ENCODE measurements at places on chromosomes 13 and 19.

DNA sequence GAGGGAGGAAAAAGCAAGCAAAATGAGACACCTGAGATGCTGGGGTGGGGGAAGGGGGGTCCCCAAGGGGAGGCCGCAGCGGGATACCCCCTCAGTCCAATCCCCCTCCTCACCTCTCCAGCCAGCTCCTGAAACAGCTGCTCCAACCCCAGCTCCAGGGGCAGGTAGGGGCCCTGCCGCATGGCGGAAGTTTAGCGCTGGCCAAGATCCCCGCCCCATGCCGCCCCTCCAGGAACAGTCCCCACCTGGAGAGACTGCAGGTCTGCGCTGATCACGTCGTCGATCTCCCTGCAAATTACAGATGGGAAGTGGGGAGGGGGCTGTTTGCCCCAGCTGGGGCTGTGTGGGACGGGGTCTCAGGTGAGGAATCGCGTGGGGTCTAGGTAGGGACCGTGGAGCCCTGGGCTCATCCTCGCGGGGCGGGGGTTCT, 9.0 kb downstream of the CAPN12 start:
- DNase-seq, result no peak

GRCh38 chr13:80161896-80162295, 179.0 kb downstream of the SPRY2 start:
- DNase-seq, result no peak

DNA sequence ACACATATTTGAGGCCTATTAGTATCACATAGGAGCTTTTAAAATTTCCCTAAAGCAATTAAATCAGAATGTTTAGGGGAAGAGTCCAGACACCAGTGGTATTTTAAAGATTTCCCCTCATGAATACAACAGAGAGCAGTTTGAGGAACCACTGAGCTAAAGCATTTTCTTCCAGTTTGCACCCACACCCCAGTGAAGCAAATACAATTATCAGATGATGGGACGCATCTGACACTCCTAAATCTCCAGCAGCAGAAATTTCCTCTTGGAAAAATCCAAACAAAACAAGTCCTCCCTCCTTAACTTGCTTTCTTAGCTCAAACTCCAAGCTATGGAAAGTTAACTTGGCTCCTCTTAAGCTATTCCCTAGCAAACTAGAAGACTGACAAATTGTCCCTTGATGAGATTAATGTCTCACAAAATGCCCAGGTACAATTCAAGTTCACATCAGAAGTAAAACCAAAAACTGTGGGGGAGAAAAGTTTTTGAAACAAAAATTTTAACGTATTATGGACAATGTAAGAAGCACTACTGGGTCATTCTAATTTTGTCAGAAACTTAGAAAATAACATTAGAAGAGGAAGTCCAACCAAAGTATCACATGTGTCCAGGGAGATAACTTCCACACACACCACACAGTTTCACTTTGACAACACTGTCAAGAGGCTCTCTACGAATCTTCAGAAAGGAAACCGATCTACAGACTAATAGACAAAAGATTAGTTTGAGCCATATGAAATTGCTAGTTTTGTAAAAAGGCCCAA, 74.1 kb downstream of the ABCC4 start:
- peak; percentile 95 for DNase-seq

DNA sequence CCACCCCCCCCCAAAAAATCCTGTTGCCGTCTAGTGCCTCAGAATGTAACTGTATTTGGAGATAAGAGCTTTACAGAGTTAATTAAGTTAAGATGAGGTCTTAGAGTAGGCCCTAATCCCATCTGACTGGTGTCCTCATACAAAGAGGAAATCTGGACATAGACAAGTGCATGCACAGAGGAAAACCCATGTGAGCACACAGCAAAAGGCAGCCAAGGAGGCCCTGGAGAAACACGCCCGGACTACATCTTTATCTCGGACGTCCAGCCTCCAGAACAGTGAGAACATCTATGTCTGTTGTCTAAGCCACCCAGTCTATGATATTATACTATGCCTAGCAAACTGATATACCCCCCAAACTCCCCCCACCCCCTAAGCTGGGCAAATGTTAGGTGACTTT, 193.8 kb downstream of the KATNAL1 start:
- peak; percentile 12 for DNase-seq

DNA sequence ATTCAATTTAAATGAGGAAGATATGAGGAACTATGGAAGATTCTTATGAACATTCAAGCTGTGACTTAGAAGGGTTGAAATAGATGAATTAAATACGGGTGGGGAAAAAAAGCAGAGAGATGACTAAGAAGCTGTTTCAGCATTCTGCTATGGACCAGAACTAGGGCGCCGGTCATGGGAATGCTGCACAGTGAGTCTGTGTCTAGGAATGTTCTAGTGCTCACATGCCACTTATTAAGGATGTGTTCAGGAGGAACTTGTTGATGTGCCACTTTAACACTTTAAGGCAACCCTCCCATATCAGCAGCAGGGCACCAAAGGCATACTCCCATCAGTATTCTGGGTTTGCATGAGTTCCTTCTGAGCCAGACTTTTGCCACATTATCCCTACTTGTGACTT, 152.1 kb downstream of the POSTN start:
- DNase-seq, result no peak

DNA sequence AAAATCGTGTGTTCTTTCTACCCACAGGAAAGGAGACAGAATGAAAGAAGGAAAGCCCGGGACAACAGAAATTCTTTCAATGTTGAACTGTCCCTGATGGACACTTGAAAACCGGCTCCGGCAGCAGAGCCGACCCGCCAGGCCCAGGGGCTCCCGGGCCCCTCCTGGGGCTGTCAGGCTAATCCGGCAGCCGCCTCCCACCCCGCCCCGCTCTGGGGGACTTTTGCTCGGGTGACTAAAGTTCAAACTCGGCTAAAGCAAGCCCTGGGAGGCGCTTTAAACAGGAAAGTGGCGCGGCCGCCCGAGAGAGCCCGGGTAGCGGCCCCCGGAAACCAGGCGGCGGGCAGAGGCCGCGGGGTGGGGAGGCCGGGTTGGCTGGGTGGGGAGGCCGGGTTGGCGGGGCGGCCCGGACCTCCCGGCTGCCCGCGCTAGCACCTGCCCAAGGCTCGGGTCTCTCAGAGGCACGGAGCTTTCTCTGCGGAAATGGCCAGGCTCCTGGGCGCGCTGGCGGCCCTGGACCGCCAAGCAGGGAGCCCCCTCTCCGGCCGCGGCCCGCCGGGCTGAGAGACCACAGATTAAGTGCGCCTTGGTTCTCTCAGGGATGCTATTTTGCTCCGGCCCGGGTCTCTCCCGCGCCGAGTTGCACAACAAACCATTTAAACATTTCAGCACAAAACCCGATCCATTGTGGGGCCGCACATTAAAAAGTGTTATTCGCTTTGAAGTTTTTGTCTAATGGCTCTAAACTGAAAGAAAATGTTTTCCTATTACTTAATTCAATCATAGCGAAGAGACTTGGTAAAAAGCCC, 2.6 kb upstream of the GSX1 start:
- DNase-seq, result no peak

GRCh38 chr19:14347999-14348889, 33.0 kb upstream of the ADGRE5 start:
- peak; percentile 91 for DNase-seq

- DNase-seq, result no peak
Observed at GRCh38 chr13:88071371-88071770, 400.2 kb downstream of the SLITRK5 start.

- DNase-seq, result no peak
Observed at GRCh38 chr13:45951724-45952123, 100.2 kb upstream of the SIAH3 start.

- DNase-seq, result no peak
Observed at GRCh38 chr19:2969104-2969504, 8.3 kb upstream of the TLE6 start.

DNA sequence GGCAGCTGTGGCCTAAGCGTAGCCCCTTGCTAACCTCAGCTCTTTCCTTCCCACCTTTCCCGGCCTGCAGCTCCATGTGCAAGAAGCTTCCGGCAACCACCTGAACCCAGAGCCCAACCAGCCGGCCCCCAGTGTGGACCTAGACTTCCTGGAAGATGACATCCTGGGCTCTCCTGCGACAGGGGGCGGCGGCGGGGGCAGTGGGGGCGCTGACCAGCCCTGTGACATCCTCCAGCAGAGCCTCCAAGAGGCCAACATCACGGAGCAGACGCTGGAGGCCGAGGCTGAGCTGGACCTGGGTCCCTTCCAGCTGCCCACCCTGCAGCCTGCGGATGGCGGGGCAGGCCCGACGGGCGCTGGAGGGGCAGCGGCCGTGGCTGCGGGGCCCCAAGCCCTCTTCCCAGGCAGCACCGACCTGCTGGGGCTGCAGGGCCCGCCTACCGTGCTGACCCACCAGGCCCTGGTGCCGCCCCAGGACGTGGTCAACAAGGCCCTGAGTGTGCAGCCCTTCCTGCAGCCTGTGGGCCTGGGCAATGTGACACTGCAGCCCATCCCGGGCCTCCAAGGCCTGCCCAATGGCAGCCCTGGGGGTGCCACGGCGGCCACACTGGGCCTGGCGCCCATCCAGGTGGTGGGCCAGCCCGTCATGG, 33.8 kb upstream of the EHD2 start:
- DNase-seq, result no peak

DNA sequence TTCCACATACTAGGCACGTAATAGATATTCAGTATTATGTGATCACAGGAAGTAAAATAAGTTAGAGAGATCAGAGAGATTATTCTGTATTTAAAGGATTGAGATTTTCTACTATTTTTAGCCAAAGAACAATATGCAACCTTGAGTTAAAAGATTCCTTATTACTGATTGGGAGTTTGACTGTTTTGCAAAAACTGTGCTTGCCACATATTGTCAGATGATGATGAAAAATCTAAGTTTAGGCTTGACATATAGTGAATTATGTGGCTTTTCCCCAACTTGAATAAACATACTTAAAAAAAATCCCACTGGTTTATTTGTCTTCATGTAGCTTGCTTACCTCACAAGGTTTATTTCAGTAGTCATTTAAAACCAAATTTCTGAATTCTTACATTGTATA, 194.4 kb downstream of the KCNRG start:
- DNase-seq, result peak; percentile 41

DNA sequence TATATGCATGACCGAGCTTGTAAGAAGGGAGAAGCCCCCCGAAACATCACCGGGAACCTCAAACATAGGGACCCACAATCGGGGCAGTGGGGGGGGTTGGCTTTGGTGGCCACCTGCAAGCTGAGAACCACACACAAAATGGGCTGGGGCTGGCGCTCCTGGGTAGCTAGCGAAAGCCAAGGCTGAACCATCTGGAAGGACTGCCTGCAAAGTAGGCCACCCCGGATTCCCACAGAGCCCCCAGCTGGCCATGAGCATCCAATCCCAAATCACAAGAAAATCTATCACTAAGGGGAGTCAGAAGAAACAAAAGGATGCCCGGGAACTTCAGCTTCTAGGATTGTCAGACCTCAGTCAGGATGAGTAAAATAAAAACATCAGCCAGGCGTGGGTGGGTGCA, 2.8 kb upstream of the PSPN start:
- DNase-seq, result no peak

- peak; percentile 79 for DNase-seq
Observed at GRCh38 chr19:18437491-18438330, at the start of gene ISYNA1. Gene ISYNA1, minus strand, starts transcription at chr19:18438133. Its CDS starts 154 bp downstream, at chr19:18437979.

- DNase-seq, result no peak
Observed at GRCh38 chr19:18807861-18808331, 16.8 kb upstream of the COMP start.

DNA sequence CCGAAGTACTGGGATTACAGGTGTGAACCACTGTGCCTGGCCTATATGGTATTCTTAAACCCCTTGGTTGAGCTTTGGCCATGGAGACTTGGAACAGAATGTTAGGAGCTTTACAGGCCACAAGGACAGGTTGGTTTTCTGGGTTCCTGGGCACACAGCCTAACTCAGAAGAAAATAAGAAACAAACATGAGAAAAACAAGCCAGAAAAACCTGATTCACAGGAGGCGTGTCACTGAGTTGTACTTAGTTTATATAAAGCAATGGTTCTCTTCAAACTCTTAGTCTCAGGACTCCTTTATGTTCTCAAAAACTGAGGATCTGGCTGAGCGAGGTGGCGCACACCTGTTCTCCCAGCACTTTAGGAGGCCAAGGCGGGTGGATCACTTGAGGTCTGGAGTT, 125.1 kb upstream of the SPATA13 start:
- no peak for DNase-seq

- peak; percentile 64 for DNase-seq
Observed at GRCh38 chr13:102799426-102800144, 666 bp downstream of the BIVM start.

DNA sequence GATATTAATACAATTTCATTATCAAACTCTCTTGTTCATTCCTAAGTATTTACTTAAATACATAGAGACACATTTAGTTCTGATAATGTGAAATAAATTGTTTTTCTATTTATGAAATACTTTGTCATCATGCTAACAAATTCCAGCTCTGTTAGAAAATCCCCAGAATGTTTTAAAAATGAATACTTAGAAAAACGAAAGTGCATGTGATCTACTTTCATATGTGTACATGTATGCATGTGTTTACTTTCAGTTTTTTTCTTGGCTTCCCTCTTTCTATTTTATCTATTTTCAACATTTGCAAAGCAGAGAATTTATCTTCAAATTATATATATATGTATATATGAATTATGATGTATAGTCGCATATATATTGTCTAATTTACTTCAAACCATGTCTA, 1110.0 kb upstream of the PCDH20 start:
- DNase-seq, result peak; percentile 62

GRCh38 chr19:39372047-39372802, 18.7 kb downstream of the PAF1 start:
- no peak for DNase-seq

DNA sequence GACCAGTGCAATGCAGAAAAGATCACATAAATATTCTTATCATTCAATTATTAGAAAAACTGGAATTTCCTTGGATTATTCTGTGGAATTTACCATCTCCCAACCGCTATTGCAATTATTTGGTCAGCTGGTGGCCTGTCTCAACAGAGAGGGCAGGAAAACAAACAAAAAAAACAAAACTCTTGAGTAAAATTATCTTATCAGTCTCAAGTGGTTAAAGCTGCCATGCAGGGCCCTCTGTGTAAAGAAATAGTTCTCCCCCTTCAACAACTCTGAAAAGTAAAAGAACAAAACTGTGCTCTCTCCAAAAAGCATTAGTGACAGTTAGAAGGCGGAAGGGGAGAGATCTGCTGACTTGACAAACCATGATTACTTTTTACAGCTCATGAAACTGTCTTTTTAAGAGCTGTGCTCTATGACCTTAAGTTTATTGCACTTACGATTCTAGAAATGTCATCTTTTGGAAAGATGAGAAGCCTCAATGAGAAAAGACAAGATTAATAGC, 152.3 kb downstream of the DLEU7 start:
- peak; percentile 56 for DNase-seq

DNA sequence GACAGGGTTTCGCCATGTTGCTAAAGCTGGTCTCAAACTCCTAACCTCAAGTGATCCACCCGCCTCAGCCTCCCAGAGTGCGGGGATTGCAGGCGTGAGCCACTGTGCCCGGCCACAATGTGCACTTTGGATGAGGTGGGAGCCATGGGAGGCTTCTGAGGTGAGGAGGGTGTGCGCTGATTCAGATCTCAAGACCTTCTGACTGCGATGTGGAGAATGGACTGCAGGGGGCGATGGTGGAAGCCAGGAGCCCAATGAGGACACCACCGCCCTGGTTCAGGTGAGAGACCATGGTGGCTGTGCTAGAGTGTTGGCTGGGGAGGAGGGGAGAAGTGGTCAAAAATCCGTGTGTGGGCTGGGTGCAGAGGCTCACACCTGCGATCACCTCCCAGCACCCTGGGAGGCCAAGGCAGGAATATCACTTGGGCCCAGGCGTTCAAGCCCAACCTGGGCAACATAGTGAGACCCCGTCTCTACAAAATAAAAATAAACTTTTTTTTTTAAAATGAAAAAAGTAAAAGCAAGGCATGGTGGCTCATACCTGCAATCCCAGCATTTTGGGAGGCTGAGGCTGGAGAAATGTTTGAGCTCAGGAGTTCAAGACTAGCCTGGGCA, 5.6 kb downstream of the INAFM1 start:
- DNase-seq, result peak; percentile 62

All from OCI-M1 (cell line).